Large intestine (tissue), 12 donors: ENCODE measurements at places on chromosomes 1 and 21. TPM values are rescaled to one million over a fixed set of nuclear protein-coding genes. Genes with fewer than 3 reads are reported as not detected.

TNFRSF14 gene
- 318 TPM for polyA plus RNA-seq

RAP1GAP gene
- polyA plus RNA-seq, result 68.1 TPM

RGS1 gene
- 75.0 TPM for polyA plus RNA-seq

OR10K2 gene
- polyA plus RNA-seq, result not detected

HPCAL4 gene
- 2.5 TPM for polyA plus RNA-seq

TNFAIP8L2 gene
- polyA plus RNA-seq, result 5.0 TPM

TAS1R1 gene
- 0.27 TPM for polyA plus RNA-seq

DNA sequence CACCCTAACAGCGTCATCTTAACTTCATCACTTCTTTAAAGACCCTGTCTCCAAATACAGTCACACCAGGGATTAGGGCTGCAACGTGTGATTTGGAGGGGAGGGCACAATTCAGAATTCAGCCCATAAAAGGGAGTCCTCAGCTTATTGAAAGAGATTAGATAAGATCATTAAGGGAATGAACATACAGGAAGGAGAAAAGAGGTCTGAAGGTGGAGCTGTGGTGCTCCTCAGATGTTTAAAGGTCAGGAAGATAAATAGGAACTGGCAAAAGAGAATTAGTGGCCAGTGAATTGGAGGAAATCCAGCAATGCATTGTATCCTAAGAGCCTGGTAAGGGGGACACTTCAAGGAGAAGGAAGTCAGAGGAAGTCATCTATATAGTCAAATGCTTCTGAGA is 113.5 kb downstream of the PROX1 start:
- DNase-seq, result no peak

GRCh38 chr1:26797627-26798026 is 9.9 kb downstream of the PIGV start:
- DNase-seq, result no peak

DNA sequence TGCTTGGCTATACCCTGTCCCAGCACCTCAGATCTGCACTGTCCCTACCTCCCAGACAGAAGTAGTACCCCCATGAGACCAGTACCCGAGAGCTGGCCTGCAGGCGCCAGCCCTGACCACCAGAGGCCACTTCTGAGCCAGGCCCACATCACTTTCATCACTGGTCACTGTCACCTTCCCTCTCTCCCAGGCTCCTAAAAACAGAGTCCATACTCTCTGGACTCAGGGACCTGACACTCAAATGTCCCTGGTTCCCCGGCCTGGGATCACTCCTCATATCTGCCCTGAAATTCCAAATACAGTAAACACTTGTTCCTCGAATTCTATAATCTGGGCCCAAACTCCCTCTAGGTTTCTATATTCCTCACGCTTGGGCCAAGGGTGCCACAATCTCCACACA is 18.7 kb downstream of the TMEM53 start:
- no peak for DNase-seq

- DNase-seq, result no peak
Observed at GRCh38 chr1:67791261-67791660, 42.0 kb downstream of the GNG12 start.

DNA sequence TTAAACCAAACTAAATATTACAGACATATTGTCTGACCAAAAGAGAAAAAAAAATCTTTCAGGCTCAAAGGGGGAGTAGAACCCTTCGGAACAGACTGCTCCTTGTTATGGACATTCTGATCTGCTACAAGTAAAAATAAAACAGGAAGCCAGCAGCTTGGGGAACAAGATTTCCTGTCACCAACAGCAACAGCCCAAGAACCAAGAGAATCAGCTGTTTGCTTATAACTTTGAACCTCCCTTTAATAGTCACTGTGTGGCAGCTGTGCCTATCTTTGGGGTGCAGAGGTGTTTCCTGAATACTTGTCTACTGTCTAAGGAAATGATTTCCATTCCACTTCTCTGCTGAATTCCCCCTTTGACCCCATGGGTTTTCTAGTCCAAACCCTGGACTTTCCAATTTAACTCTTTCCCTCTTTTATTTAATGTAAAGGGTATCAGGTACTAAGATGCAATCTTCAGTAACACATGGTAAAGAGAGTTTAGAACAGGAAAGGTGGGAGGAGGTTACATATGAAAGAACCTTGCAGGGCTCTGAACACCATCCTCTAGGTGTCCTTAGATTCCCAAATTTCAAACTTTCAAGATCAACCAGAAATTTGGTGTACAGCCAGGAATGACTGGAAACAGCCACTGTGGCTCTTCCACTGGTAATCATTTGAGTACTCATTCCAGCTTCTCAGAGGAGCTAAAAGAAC is 38.6 kb downstream of the GPR3 start:
- peak; percentile 31 for DNase-seq

GRCh38 chr21:44517175-44517899 is 22.7 kb downstream of the KRTAP10-1 start:
- no peak for DNase-seq

GRCh38 chr1:204483791-204484190 is 10.8 kb downstream of the PIK3C2B start:
- DNase-seq, result peak; percentile 65

- DNase-seq, result no peak
Observed at GRCh38 chr1:41645062-41645461, 160.6 kb upstream of the EDN2 start.

GRCh38 chr1:153527023-153527682 is 8.6 kb downstream of the S100A6 start:
- DNase-seq, result no peak

DNA sequence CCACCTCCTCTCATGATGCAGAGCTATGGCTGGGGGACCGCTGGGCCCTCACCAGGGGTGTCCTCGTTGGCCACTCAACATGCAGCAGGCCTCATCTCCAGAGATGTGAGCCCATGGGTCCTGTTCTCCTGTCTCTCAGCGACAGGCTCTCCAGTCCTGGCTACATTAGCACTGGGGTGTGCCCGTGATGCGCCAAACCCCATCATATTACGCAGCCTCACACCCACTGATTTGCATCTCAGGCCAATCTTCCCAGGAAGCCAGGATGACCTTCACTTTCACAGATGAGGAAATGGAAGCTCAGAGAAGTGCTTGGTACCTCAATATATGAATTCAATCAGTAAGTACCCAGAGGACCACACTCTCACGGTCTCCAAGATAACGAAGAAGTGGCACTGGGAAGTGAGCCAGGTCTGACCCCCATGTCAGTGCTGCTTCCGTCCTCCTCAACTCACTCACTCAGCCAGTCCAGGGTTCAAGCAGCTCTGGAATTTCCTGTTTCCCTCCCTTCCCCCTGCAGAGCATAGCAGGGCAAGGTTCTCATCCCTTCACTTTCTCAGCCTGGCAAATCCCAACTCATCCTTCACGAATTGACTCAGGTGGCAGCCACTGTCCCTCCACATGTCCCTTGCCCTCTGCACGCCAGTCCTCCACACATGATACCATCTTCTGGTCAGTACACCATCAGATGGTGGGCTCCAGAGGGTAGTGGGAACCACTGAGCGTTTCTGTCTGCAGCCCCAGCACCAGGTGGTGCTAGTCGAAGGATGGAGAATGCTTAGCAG is 28.9 kb upstream of the EVA1B start:
- DNase-seq, result no peak
